ENCODE measurements at places on chromosomes 6 and 20. TPM values are rescaled to one million over a fixed set of nuclear protein-coding genes. Genes with fewer than 3 reads are reported as not detected.
A peak's percentile ranks its signal among the peaks of the same experiment; 100 is the strongest.

GRCh38 chr6:111989743-111990142, 64.2 kb upstream of the CCN6 start:
- DNase-seq = no peak

HCK gene
- 24.0 TPM for total RNA-seq

RIPPLY2 gene
- total RNA-seq = 0.80 TPM

- DNase-seq = no peak
Measured at GRCh38 chr20:5863040-5863833, 87.1 kb downstream of the TRMT6 start.

DNA sequence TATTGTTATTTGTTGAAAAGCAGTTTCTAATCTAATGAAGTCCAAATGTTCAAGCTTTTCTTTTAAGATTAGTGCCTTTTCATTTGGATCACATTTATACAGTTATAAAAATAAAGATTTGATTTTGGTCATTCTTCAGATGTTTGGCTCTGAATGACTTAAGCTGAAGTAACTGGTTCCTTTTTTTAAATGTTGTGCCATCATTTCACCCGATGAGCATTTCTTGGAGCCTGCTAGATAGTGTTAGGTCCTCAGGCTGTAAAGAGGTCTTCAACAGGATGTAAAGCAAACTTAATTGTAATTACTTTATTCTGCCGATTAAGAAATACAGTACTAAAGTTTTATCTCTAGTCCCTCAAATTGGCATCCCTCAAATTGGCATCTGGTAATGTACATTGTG, 41.2 kb upstream of the ASIP start:
- no peak for DNase-seq

DEK gene
- total RNA-seq = 85.3 TPM

DNA sequence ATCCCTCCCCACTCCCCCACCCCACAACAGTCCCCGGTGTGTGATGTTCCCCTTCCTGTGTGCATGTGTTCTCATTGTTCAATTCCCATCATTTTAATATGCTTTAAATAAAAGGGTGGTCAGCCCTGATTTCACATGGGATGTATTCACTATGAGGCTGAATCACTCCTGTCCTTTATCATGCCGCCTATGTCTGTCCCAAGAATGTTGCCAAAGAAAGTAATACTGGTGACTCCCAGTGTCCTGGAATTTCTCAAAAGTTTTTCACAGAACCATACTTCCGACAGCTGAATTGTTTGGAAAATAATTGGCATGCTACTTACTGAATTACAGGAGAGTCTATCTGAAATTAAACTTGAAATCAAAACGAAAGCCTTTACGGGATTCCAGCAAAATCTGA, 217.7 kb downstream of the HAO1 start:
- no peak for DNase-seq

- DNase-seq = no peak
Measured at GRCh38 chr6:138285800-138286199, 67.5 kb upstream of the PBOV1 start.

DNA sequence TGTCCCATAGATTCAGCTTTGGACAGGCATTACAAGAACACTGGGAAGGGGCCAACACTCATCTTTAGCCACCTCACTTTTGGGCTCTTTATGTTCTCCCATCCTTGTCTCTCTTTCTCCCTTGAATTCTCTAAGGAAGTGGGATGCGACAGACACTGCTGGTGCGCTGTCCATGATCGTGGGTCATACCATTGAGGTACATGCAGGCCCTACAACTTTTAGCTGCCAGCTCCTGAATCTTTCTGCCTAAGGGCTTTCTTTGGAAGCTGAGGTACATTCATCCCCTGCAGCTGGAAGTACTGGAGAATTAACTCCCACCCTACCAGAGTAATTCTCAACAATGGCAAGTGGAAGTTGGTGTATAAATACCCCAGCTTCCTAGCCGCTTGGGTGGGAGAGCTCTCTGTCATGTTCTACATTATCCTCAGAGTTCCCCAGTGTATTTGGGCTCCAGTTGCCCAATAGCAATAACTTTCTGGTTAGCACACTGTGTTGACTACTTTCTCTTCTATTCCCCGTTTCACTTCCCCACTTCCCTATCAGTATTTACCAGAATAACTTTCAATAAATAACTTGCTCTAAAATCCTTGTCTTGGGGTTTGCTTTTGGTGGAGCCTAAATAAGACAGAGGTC, 309.4 kb upstream of the RNF24 start:
- no peak for DNase-seq

GRCh38 chr20:60054716-60055634, 96.8 kb downstream of the CDH26 start:
- DNase-seq = no peak

DNA sequence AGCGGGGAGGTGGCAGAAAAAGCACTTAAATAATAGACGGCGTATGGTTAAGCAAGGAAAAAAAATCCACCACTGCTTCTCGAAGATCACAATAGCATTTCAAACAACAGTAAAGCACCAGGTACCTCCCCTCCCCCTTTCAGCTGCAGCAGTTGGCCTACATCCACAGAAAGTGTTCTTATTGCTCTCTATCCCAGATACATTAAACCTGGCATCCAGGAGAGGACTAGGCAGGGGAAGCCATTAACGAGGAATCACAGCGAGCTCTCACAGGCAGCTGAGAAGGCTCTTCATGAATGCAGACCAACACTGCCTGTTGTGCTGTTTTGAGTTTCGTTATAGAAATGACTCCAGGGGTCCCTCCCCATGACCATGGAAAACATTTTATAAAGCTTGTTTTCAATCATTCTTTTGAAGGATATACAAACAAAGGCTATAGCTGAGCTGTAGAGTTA, 11.8 kb downstream of the FYN start:
- no peak for DNase-seq

CYP39A1 gene
- total RNA-seq = 8.3 TPM

DNA sequence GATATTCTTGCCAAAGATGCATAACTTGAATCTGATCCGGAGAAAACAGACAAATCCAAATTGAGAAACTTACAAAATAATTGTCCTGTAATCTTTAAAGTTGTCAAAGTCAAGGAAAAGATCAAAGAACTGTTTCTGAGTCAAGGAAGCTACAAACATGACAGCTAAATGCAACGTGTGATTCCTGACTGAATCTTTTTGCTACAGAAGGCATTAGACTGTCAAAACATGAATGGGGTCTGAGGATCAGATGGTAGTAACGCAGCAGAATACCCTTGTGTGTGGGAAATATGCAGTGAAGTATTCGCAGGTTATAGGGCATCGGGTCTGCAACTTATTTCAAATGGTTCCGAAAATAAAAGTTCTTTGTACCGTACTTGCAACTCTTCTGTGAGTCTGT, 86.2 kb downstream of the MDGA1 start:
- DNase-seq = no peak

GRCh38 chr6:8192597-8192996, 90.2 kb upstream of the EEF1E1 start:
- no peak for DNase-seq

DNA sequence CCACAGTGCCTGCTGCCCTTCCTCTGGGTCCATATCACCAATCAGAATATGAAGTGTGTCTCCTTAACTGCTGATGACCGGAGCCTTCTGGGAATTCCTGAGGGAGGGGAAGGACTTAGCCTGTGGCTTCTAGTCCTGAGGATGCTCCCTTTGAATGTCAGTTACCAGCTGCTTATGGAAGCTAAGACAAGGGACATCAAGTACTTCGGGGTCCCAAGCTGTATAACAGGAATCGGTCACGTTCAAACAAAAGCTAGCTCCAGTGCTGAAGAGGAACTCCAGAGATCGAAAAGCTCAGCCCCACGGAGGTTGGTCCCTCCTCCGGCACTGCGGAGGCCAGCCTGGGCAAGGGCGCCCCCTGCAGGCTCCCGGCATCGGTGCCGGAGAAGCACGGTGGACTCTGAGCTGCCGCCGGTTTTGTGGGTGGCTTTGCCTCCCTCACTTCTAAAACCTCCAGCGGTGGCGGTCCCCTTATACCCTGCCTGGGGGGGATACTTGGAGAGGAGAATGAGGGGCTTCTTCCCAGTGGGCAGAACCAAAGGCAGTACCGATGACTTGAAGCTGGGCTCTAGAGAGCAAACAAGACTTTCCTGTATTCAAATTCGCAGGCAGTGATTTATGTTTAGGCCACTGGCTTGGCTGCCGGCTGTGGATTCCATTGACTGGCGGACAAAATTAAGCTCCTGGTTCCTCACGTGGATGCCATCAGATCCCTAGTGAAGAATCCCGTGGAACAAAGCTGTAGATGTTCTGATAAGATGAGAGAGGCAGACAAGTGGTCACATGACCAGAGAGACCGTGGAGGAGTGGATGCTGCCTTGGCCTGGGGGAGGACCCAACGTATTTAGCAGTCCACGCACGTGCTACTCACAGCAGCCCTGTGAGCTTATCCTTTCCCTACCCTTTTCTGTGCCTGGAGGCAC, 16.2 kb upstream of the UBR2 start:
- peak; percentile 89 for DNase-seq

RGS19 gene
- 10.8 TPM for total RNA-seq

FAM50B gene
- total RNA-seq = 9.6 TPM

SUPT3H gene
- total RNA-seq = 12.9 TPM

FAXC gene
- total RNA-seq = 0.49 TPM

- no peak for DNase-seq
Measured at GRCh38 chr6:14275493-14275851, 157.9 kb downstream of the CD83 start.

- no peak for DNase-seq
Measured at GRCh38 chr6:104908031-104908887, 48.5 kb upstream of the HACE1 start.

Measured in sciatic nerve (tissue), 2 donors.